ENCODE measurements at places on chromosomes 5 and 9.
A peak's percentile ranks its signal among the peaks of the same experiment; 100 is the strongest.

DNA sequence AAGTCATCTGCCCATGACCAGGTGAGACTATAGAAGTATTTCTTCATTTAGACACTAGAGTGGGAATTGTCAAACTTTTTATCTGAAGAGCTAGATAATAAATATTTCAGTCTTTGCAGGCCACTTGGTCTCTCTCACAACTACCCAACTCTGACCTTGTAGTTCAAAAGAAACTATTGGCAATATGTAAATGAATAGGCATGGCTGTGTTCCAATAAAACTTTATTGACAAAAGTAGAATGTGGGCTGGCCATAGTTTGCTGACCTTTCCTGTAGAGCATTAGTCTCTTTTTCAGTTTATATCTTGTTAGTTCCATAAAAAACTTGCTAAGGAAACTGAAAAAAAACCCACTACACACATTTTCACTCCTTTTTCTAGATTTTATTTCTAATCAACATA lies 535.5 kb downstream of the PRR16 start:
- ATAC-seq = no peak

GRCh38 chr9:71048280-71048679 lies 73.1 kb downstream of the TRPM3 start:
- no peak for ATAC-seq

GRCh38 chr5:90601468-90601867 lies 42.9 kb downstream of the ADGRV1 start:
- no peak for ATAC-seq

DNA sequence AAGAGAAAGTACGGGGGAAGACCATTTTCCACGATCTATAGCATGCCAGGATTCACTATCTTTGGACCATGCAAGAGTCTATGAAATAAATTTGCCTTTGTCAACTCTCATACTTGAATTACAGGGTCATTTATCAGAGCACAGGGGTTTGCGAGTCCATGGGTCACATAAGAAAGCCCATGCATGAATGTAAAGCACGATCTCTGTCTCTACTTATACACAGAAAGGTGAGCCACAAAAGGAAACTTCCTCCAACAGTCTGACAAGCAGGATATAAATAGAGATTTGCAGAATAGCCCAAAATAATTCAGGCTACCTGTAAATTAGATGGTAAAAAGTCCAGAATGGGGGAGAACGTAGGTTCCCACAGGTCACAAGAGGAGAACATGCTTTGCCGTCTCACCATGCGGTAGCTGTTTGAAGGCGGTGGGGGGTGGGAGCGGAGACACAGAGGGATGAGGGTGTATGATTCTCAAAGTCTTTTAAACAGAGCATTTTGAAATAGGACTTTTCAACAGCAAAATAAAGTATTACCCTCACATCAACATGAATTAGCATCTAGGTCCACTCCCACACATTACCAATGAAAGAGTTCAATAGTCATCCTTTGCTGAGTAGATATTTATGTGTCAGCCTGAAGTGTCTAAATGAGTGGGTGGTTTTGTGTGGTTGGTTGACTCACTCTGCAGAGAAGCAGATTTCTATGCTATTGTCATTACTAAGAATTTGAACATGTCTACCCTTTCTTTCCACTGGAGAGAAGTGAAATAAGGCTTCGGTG lies 279.7 kb downstream of the EBF1 start:
- peak; percentile 98 for ATAC-seq

DNA sequence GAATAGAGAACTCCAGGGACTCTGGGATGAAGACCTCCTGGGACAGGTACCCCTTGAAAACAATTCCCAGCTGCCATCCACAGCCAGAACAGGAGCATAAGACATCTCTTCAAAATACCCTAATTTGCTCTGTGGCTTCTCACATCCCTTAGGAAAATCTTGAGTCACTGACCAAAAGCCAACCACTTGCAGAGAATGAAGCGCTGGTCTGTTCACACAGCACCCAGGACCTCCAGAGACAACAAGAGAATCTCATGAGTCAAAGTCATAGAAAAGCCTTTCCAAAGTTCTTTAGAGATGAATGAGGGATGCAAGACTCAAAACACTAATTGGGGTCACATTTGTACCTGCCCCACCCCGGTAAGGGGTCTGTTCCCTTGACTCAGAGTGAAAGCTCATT lies 210.6 kb downstream of the SEMA5A start:
- ATAC-seq = no peak

DNA sequence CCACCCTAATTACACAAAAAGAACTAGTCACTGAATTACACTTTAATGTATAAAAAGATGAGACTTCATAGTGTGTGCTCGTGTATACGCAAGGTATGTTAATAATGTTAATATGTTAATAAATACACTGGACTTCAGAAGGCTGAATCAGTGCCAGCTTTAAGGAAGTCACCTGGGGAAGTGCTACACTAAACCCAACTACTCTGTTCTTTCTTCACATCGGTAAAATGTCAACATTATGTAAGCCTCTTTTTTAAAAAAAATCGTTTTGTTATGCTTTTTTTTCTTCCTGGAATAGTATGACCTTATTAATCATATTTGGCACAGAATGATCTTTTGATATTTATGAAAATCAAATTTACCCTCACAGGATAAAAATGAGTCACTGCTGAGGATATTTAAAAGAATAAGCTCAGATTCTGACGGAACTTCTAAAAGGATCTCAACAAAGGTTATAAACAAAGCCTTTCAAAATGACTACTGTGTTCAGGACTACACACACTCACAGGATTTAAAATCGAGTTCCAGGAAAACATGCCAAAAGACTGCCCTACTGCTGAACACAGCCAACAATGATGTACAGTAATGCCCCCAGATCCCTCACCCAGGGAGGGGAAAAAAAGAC lies 75.9 kb downstream of the AUH start:
- peak; percentile 25 for ATAC-seq

All from activated CD4-positive, CD25-positive, alpha-beta regulatory T cell treated with anti-CD3 and anti-CD28 coated beads, Interleukin-2, amount 50 U/mL, for 24 hours (primary cell).